Substantia nigra (tissue), 51 donors: ENCODE measurements at places on chromosomes 16 and 17.
A peak's percentile ranks its signal among the peaks of the same experiment; 100 is the strongest.

- no peak for DNase-seq
These were observed 12.8 kb upstream of the DBNDD1 start for GRCh38 chr16:90031931-90032673.

GRCh38 chr17:57853695-57854094, 3.9 kb upstream of the MRPS23 start:
- no peak for DNase-seq

GRCh38 chr16:57748596-57748995, 13.0 kb downstream of the KATNB1 start:
- no peak for DNase-seq

- DNase-seq: no peak
These were observed 28.8 kb upstream of the MTSS2 start for GRCh38 chr16:70714581-70715054.

- DNase-seq: no peak
These were observed 14.0 kb upstream of the DPEP1 start for GRCh38 chr16:89599451-89599858.

DNA sequence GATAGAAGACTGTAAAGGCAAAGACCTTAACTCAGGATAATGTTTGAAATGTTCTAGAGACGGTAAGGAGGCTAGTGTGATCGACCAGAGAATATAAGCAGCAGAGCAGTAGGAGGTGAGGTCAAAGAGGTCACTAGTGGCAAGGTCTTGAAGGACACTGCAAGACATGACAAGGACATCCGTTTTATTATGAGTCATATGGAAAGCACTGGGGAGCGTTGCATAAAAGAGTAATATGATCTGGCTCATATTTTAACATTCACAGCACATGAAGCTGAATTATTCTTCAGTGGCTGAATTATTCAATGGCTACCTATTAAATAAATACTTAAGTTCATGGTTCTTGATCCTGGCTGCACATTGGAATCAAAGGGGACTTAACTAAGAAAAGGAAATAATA, 123.7 kb downstream of the SOX9 start:
- DNase-seq: no peak

- no peak for DNase-seq
These were observed 1.3 kb upstream of the SCN4A start for GRCh38 chr17:63973930-63974593.

DNA sequence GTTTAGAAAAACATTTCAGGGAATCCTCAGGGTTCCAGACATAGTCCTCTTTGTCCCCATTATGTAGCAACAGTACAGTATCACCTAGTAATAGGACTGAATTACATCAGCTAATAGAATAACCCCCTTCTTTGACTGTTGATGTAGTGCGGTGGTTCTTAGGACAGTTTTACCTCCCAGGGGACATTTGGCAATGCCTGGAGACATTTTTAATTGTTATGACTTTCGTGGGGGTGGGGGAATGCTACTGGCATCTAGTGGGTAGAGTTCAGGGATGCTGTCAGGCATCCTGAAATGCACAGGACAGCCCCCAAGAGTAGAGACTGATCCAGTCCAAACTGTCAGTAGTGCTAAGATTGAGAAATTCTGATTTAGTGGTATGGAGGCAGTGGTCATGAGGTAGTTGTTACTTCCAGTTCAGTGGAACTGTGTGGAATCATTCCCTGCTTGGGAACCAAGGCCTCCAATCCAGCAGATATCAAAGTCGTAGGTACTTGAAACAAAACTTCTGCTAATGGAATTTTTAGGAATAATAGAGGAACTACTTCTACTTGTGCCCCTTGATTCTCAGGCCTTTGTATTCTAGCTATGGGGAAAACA, 20.3 kb downstream of the NF1 start:
- DNase-seq: no peak

GRCh38 chr17:64596439-64596838, 65.7 kb downstream of the SMURF2 start:
- no peak for DNase-seq

DNA sequence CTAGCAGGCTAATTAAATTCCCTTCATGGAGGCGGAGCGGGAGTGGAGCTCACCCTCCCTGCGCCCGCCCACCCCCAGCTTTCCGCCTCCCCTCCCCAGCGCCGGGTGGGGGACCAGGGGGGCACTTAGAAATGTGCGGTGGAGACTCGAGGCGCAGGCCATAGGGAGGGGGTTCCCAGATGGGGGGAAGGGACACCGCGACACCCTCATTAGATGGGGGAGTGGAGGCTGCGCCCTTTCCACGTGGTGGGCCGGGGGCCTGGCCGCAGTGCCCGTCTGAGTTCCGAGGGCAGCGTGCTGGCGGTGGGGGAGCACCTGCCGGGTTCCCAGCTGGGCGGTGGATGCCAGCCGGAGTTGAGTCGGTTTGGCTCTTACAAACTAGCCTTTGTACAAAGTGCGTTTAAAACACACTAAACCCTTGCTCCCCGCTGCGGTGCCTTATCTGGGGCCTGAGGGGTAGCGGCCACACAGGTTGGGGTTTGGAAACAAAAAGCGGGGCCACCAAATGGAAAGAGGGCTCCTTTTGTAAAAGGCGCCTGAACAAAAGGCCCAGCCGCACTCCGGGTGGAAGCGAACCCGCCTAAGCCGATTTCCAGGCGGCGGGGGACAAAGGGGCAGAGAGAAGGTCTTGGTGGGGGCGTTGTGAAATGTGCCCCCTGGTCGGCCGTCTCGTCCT, 1.4 kb downstream of the GSE1 start:
- DNase-seq: no peak

GRCh38 chr17:27318228-27318627, 24.3 kb downstream of the WSB1 start:
- no peak for DNase-seq

DNA sequence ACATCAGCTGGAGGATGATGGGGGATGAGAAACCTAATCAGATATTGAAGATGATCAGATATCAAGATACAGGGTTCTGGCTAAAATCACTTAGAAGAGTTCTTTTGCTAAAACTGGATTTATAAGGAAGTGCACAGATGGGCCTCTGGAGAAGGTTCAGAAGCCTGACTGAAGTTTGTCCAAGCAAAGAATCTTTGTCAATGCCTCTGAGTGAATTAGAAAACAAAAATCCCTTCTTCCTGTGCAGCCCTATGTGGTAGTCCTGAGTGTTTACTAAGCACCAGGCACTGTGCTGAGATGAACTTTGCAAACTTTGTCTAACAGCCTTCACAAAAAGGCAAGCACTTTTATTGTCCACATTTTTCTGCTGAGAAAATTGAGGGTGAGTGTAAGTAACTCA, 11.4 kb upstream of the CENPV start:
- no peak for DNase-seq

- no peak for DNase-seq
These were observed 23.5 kb downstream of the MYO19 start for GRCh38 chr17:36511216-36511615.

GRCh38 chr17:7389924-7390910, 4.1 kb downstream of the PLSCR3 start:
- no peak for DNase-seq

- no peak for DNase-seq
These were observed 24.8 kb downstream of the CCR7 start for GRCh38 chr17:40540448-40540847.

GRCh38 chr16:87586201-87586782, 16.0 kb upstream of the JPH3 start:
- DNase-seq: no peak

- DNase-seq: no peak
These were observed 34.1 kb upstream of the ABCA6 start for GRCh38 chr17:69175625-69176456.

- DNase-seq: no peak
These were observed 26.8 kb upstream of the ZNF629 start for GRCh38 chr16:30813821-30814189.

GRCh38 chr16:31135535-31136286, at the start of gene PRSS8:
Gene PRSS8 (minus strand): TSS chr16:31135727. CDS start chr16:31135498, 229 bp downstream.
- no peak for DNase-seq

DNA sequence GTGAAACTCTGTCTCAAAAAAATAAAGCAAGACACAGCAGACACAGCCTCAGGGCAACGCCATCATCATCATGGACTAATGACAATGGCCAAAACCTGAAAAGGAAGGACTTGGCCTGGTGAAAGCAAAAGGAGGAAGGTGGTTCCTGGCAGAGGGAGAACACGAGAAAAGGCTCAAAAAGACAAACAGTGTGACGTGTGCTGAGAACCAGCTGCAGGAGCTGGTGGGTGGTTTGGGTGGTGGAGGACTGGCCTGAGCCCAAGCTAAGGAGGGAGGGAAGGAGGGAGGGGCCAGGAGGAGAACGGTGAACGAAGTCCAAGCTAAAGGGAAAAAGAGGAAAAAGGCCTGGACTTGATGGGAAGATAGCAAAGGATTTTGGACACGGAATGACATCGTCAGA, 85.1 kb downstream of the SLC39A11 start:
- no peak for DNase-seq

- no peak for DNase-seq
These were observed 1.1 kb downstream of the METTL26 start for GRCh38 chr16:634996-635395.

- DNase-seq: no peak
These were observed 32.7 kb upstream of the LRRC37A start for GRCh38 chr17:46262271-46262670.

GRCh38 chr17:57511475-57512123, 233.5 kb downstream of the CCDC182 start:
- no peak for DNase-seq

GRCh38 chr16:80802138-80802537, 2.3 kb downstream of the CDYL2 start:
- no peak for DNase-seq

- peak; percentile 25 for DNase-seq
These were observed 4.4 kb downstream of the CD19 start for GRCh38 chr16:28935924-28936783.

- DNase-seq: no peak
These were observed 7.7 kb upstream of the KRTAP17-1 start for GRCh38 chr17:41322903-41323895.

DNA sequence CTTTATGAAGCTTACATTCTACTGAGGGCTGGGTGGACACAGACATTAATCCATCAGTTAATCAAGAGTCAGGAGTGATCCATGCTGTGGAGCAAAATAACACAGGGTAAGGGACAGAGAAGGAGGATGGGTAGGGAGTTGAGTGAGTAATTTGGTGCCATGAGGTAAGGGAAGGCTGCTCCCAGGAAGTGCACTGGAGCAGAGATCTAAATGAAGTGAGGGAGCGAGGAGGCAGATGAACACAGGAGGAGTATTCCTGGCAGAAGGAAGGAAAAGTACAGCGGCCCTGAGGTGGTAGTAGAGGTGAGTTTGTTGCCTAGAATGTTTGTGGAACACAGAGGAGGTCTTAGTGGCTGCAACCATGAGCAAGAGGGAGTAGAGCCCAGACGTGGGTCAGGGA, 34.8 kb downstream of the ASIC2 start:
- DNase-seq: no peak

- DNase-seq: no peak
These were observed 27.3 kb downstream of the ANKFY1 start for GRCh38 chr17:4236456-4236855.

GRCh38 chr16:78045865-78046581, 23.7 kb downstream of the CLEC3A start:
- DNase-seq: no peak

GRCh38 chr17:70265471-70265870, 96.1 kb downstream of the KCNJ2 start:
- no peak for DNase-seq

DNA sequence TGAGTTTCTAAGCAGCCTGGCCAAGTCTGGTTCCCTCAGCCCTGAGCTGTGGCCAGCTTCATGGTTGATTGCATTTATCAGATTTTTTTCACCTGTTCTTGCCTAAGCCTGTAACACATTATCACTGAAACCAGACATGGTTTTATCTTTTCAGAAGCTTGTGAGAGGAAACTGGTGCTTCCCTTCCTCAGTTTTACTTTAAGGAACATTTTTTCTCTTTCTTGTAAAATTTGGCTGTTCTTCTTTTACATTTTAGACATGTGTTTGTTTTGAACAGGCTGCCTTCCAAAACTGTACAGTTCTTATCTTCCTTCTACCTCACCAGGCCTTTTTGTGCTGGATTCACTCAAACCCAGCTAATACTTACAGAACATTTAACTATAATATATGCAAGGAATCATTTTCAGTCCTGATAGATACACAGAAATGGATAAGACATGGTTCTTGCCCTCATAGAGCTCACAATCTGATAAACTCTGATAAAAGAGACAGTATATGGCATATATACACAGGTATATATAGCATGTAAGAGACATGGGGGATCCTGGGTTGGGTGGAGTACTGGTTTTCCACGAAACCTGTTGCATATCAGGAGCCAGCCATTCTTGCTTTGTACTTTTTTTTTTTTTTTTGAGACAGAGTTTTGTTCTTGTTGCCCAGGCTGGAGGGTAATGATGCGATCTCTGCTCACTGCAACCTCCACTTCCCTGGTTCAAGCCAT, 44.5 kb downstream of the ZNRF1 start:
- DNase-seq: no peak

DNA sequence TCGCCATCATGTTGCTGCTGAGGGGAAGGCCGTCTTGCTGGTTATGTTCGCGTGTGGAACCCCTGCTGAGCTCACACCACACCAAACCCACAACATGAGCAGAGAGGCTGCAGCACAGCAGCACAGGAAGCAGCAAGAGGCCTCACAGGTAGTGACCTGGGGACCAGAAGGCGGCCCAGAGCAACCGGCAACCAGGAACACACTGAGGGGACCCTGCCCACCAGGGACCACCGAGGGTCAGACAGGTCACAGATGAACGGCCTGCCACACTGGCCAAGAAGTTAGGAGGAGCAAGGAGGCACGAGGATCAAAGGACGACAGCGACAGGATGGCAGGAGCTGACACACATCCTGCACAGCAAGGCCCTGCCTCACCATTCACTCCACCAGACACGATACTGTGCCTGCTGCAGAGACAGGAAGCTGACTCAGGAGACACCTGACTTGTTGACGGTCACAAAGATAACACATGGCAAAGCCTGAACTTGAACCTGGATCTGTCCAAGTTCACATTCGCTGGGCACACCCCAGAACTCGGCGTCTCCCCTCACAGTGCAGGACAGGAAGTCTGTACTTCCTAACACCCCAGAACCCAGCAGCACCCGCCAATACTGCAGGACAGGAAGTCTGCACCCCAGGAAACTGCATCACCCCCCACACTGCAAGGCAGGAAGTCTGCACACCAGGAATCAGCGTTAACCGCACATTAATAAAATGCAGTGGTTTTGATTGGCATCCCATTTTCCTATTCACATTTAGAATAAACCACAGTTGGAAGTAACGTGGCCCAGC, 98.5 kb downstream of the ZNF778 start:
- no peak for DNase-seq

- DNase-seq: no peak
These were observed 47.5 kb downstream of the XYLT1 start for GRCh38 chr16:17423221-17423620.

DNA sequence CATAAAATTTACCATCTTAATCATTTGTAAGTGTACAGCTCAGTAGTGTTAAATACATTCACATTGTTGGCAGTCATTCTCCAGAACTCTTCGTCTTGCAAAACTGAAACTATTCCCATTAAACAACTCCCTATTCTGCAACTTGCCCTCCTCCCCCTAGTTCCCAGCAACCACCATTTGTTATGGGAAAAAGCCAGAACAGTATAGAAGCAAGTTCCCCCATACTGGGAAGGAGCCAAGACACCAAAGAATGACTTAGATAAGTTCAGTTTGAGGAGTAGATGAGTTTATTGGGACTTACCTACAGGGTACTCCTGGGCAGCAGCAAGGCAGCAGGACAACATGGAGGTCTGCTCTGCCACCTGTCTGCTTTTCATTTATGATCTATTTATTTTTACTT, 39.3 kb upstream of the TEKT1 start:
- DNase-seq: no peak

- peak; percentile 54 for DNase-seq
These were observed 143.3 kb downstream of the PARN start for GRCh38 chr16:14486520-14487303.
